ENCODE measurements at places on chromosomes 1 and 21. TPM values are rescaled to one million over a fixed set of nuclear protein-coding genes. Genes with fewer than 3 reads are reported as not detected.

The PLEKHM2 gene
- 19.6 TPM for total RNA-seq

The SLAMF9 gene
- total RNA-seq: not detected

The PLA2G2C gene
- not detected for total RNA-seq

The SAMD11 gene
- total RNA-seq: 4.9 TPM

The NGF gene
- total RNA-seq: 4.1 TPM

The PYHIN1 gene
- total RNA-seq: 0.20 TPM

The KDF1 gene
- 4.0 TPM for total RNA-seq

The HOOK1 gene
- 13.3 TPM for total RNA-seq

DNA sequence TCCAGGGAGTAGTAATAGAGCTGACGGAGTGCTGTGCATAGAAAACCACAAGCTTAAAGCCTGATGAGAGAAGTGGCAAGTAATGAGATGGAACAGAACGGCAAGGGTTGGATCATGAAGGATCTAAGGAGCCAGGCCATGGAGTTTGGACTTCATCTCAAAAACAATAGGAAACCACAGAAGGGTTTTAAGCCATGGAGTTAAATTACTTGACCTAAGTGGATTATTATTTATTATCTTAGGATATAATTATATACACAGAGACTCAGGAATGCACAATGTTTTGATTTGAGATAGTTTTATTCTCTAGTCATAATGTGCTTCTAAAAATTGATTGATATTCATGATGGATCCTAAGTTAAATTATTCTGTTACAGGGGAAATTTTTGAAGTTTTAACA, 242.4 kb downstream of the PLPP3 start:
- DNase-seq: no peak

DNA sequence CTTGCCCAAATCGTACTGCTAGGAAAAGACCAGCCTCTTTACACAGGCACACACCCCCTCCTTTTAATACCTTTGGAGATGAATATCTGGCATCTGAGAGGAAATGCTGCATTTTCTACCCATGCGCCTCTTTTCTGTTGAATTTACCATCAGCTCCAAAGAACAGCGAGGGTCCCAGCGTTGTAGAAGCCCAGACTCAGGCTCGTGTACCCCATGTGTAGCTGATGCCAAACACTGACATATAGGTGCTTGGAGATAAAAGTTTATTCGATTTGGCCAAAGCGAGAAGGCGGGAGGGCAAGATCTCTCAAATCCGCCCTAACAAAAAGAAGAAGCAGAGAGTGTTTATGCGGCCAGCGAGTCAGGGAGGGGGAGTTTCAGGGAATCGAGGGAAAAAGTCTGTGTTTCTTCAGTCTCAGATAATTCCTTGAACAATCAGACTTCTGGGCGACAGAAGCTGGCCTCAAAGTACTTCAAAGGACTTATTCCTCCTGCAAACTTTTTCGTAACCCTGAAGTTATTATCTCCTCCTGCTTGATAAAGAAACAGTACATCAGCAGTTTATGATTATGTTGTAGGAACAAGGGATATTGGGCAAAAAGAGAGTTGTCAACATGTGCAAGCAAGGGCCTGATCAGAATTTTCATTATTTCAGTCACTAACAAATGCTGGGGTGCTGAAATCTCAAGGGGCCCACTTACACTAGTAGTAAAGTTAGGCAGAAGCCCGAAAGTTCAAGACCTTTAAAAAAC, 642 bp upstream of the CREG1 start:
- DNase-seq: no peak

GRCh38 chr1:22658385-22659163, 5.5 kb downstream of the C1QB start:
- no peak for DNase-seq

- peak; percentile 86 for DNase-seq
Observed at GRCh38 chr1:203475012-203475981, at the start of gene PRELP. TSS of gene PRELP (plus strand) at chr1:203475806. CDS start at chr1:203483185, 7,379 bp downstream.

GRCh38 chr1:200867018-200867811, 5.6 kb upstream of the GPR25 start:
- no peak for DNase-seq

- no peak for DNase-seq
Observed at GRCh38 chr1:233600488-233600887, 13.4 kb upstream of the KCNK1 start.

- no peak for DNase-seq
Observed at GRCh38 chr1:58715108-58715507, 15.2 kb upstream of the MYSM1 start.

GRCh38 chr1:115343200-115343737, 5.2 kb upstream of the NGF start:
- no peak for DNase-seq

GRCh38 chr1:220291580-220291979, 19.3 kb upstream of the RAB3GAP2 start:
- DNase-seq: no peak

GRCh38 chr21:41090981-41091380, 77.0 kb upstream of the BACE2 start:
- DNase-seq: no peak

DNA sequence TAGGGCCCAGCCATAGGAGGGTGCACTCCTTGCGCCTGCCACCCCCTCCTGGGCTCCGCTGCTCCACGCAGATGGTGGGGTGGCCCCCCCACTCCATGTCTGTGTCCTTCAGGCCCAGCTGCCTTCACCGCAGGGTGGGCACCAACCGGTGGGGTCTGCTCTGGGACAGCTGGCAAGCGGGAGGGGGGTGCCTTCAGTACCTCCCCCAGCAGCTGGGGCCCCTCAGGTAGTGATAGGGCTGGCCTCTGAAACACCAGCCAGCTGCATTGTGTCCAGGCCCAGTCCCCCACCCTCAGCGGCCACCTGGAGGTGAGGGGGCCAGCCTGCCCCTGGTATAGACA, 360 bp downstream of the GJC2 start:
- no peak for DNase-seq

DNA sequence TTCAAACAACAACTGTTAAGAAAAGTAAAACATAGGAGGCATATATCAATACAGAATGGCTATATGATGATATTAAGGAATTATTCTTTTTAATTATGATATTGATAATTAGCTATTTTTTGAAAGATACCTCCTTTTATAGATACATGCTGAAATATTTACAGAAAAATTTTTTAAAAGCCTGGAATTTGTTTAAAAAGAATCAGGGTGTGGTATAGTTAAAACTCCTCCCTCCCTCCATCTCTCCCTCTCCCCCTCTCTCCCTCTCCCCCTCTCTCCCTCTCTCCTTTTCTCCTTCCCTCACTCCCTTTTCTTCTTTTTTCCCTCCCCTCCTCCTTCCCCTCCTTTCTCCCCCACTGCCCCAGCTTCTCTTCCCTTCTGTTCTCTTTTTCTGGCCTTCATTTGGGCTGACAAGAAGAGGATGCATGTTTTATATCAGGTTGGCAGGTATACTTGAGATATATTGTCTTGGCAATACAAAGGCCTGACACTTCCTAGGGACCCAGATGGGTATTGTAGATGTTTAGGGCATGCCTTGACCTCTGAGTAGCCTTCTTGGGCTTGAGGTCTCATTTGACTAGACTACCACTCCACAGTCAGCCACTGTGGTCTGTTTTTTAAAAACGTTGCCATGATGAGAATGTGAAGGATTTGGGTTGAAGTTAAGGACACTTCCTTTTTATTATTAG, 124.5 kb downstream of the FGGY start:
- no peak for DNase-seq

Data from skin of body (tissue), 3 donors.